ENCODE measurements at places on chromosomes 2 and 18. TPM values are rescaled to one million over a fixed set of nuclear protein-coding genes. Genes with fewer than 3 reads are reported as not detected.

GRCh38 chr2:229843613-229844012 lies 78.2 kb downstream of the TRIP12 start:
- no peak for DNase-seq

The AAMP gene
- 82.0 TPM for total RNA-seq

GRCh38 chr18:54946149-54946581 lies 13.1 kb downstream of the CCDC68 start:
- no peak for DNase-seq

The ACMSD gene
- not detected for total RNA-seq

The ASIC4 gene
- total RNA-seq: 0.13 TPM

DNA sequence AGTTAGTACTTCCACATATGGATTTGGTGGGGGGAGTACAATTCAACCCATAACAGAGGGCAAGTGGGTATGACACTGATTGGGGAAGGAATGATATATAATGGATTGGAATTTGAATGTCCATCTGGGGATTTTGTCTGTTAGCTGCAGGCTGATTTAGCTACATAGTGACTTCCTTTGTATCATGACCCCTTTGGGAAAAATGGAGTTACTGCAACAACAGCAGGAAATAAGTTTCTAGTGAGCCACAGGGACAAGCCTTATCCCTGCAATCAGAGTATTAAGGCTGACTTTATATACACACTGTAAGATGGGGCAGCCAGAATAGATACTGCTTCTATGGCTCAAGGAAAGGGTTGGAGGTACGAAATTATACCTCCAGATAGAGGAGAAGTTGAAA lies 404.4 kb upstream of the MEIS1 start:
- no peak for DNase-seq

The CD28 gene
- 0.21 TPM for total RNA-seq

GRCh38 chr2:59575191-59575590 lies 978.3 kb downstream of the BCL11A start:
- DNase-seq: no peak

The HOXD8 gene
- 41.7 TPM for total RNA-seq

DNA sequence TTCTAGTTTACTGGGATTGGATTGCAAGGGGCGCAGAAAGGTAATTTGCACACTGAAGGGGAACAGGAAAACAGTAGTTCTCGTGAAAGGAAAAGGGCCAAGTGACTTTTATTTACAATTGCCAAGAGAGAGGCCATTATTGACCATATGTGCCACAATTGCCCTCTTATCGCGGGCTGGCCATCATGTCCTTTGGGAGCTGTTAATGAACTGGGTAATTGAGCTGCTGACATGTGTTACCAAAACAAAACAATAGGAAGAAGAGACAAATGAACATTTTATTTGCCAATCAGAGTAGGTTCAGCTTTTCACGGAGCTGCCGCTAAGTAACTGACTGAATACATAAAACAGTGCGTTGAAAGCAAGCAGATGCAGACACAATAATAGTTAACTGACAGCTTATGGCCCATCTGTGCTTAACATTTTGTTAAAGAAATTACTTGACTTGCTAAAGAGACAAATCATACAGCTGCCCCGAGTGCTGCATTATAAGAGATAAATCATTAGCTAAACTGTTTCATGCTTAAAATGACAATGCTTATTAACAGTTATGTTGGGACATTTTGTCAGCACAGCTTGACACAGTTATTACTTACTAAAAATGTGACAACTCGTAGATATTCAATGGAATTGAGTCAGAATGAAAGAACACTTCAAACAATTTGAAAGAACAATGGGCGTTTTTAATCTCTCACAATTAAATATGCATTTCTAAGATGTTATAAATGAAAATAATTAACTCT lies 57.5 kb downstream of the PAX3 start:
- DNase-seq: no peak
